ENCODE measurements at places on chromosomes 12 and 14.

GRCh38 chr12:124601706-124602105 is 34.3 kb upstream of the NCOR2 start:
- DNase-seq: no peak

DNA sequence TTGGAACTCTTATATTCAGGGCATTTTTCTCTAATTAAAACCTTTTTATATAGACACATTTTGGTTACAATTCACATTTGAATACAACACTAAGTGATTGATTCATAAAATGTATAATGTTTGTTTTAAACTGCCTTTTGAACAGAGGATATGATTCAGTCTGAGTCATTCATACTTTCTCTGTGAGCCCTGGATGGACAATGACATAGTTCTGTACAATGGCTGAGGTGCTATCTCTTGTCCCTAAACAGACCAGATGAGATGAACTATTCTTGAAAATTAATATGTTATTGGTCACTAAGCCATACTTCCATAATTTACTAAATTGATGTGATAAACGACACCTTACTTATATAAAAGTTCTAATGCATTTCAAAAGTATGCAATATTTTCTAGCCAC is 199.7 kb upstream of the ATXN7L3B start:
- no peak for DNase-seq

- no peak for DNase-seq
Measured at GRCh38 chr14:26984311-26985177, 386.7 kb upstream of the NOVA1 start.

DNA sequence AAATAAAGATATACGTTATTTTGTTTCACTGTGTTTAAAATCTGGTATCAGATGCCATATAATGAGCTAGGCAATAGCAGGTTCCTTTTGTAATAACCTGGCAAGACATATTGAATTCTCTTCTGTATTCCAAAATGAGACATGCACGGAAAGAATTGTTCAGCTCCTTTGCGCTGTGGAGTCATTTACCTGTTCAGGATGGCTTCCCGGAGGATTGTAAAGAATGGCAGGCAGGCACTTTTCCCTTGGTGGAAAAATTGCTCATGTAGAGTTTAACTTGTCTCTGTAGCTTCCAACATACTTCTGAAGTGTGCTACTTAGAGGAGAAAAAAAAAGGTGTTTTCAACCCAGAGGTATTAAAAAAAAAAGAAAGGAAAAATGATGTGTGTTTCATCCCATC is 805.2 kb downstream of the GALC start:
- DNase-seq: no peak

Data from effector memory CD8-positive, alpha-beta T cell (primary cell).